ENCODE measurements at places on chromosomes 16 and 17. TPM values are rescaled to one million over a fixed set of nuclear protein-coding genes. Genes with fewer than 3 reads are reported as not detected.
A peak's percentile ranks its signal among the peaks of the same experiment; 100 is the strongest.

ACSM2A gene
- 3.8 TPM for total RNA-seq

CSH1 gene
- total RNA-seq, result not detected

GRCh38 chr17:60599220-60599619 is 773 bp upstream of the PPM1D start:
- H3K4me3 ChIP-seq, result peak overlapping the region; percentile 92
- peaks cover 28% of the 10 kb centered on the region for H3K4me1 ChIP-seq
- no peaks in the 10 kb centered on the region for H3K27me3 ChIP-seq
- H3K27ac ChIP-seq, result peak overlapping the region; percentile 94
- DNase-seq, result no peak
- peaks cover 9% of the 10 kb centered on the region for H3K36me3 ChIP-seq

GRCh38 chr17:82023447-82024241 is 539 bp downstream of the LRRC45 start:
- H3K4me3 ChIP-seq, result peak overlapping the region; percentile 84
- peaks cover 15% of the 10 kb centered on the region for H3K4me1 ChIP-seq
- DNase-seq, result no peak
- H3K36me3 ChIP-seq, result peaks cover 3% of the 10 kb centered on the region

DNA sequence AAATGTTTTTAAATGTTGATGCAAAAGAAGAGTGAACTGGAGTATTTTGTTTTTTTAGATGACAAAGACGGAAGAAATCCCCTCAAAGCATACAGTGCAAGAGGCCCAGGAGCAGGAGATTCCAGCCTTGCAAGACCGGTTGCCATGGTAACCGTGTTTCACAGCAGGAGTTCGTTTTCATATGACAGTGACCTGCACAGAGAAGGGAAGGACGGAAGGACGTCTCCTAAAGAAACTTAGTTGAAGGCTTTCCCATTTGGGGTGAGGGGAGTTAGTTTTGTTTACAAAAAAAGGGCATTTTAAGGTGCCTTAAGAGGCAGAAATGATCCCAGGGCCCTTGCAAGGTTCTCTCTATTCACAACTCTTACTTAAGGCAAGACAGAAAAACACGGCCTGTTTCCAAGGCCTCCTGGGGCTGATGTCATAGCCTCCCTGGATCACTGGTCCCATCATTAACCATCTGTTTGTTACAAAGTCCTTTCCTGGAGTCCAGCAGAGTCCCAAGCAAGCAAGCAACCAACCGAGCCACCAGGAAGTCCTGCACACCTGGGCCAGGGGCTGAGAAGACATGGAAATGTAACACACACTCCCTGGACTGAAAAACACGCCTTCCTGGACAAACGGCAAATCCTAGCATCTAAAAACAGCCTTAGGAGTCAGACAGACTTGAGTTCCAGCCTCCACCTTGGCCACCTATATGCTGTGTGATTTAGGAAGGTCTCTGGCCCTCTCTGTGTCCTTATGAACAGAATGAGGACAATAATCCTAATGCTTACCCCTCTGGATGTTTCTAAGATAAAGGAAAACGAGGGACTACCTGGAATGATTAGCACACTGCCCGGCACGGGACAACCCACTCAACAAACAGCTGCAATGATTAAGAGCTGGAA is 30.3 kb upstream of the RPH3AL start:
- no peak overlapping the region for H3K27ac ChIP-seq
- peaks cover 29% of the 10 kb centered on the region for H3K27me3 ChIP-seq
- DNase-seq, result no peak
- H3K36me3 ChIP-seq, result no peaks in the 10 kb centered on the region
- peaks cover 13% of the 10 kb centered on the region for H3K4me1 ChIP-seq

Data from activated T-helper 2 cell treated with anti-CD3 and anti-CD28 coated beads, Interferon-gamma antibody, Interleukin-2, Interleukin-4, amounts not matched to agents 10 μg/mL and 5 μg/mL and 100 μg/mL, durations not matched to agents 14 hours and 24 hours and 36 hours (primary cell).